Activated CD8-positive, alpha-beta T cell treated with anti-CD3 and anti-CD28 coated beads, Interleukin-2, amount 10 ng/mL, durations not matched to agents 7 days and 5 days (primary cell): ENCODE measurements at places on chromosomes 1 and 21.

GRCh38 chr1:43719063-43719462 is 11.7 kb downstream of the ST3GAL3 start:
- DNase-seq: no peak

- no peak for DNase-seq
Observed at GRCh38 chr1:59978511-59978910, 51.9 kb upstream of the CYP2J2 start.

DNA sequence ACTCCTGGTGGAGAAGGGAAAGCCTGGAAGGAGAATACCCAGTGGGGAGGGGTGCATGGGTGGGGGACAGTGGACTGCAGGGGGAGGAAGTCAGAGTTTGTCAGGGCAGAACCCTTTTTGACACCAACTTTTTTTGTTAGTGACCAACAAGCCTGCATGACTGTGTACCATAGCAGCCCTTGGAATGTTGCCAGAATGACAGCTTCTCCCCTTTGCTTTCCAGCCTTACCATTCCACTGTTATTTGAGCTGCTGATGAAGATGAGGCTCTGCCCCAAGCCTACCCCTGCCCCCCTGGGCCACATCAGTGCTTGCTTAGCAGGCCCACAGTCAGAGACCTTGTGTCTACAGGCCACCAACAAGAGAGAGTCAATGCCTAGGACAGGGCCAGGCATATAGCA is 341.2 kb downstream of the HHAT start:
- no peak for DNase-seq

DNA sequence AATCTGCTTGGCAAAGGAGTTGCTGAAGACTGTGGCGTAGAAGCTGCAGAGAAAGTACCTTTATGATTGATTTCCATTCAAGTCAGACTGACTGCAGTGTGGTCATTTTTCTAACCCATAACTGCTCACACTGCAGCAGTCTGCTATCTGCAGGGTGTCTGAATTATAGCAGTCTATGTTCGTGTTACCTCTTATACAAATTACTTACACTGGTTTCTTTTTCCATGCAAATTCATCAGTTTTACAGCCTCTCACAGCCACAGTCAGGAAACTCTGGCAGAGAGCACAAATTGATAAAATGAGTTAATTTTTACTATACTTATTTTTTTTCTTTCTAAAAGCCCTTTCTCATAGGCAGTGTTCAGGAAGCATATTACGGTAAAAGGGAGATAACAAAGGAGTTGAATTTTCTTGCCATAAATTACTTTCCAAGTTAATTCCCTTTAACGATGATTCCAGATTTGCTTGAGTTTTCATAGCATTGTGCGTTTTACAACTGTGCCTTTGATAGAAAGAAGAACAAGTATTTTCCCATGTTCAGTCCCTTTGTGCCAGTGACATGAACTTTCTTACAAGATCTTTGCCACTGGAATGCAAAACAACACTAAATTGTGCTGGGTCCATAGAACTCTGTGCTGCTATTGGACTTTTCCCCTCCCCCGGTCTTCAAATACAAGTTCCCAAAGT is 261.5 kb downstream of the NFIA start:
- DNase-seq: no peak

DNA sequence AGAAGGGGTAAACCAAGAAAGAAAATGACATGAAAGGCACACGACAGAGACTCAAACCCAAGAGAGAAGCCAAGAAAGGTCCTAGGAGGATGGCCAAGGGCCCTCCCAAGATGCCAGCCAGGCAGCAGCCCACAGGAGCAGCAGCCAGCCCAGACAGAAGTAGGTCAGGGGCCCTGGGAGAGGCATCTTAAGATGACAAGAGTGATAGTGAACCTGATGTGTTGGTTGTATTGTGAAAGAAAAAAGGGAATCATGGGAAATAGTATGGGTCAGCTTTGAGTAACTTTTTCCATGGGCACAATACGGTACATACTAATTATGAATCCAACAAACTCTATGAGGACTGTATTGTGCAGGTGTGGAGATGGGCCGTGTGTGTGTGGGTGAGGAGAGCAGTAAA is 3.3 kb downstream of the CCSAP start:
- DNase-seq: no peak

GRCh38 chr1:53061859-53062707 is at the start of gene PODN:
TSS of gene PODN (plus strand) at chr1:53062213. CDS start at chr1:53069856, 7,643 bp downstream.
- no peak for DNase-seq
